Activated CD4-positive, alpha-beta T cell treated with anti-CD3 and anti-CD28 coated beads, Interleukin-2, amount 10 ng/mL, durations not matched to agents 7 days and 5 days (primary cell): ENCODE measurements at places on chromosomes 12 and 14. TPM values are rescaled to one million over a fixed set of nuclear protein-coding genes. Genes with fewer than 3 reads are reported as not detected.

DNA sequence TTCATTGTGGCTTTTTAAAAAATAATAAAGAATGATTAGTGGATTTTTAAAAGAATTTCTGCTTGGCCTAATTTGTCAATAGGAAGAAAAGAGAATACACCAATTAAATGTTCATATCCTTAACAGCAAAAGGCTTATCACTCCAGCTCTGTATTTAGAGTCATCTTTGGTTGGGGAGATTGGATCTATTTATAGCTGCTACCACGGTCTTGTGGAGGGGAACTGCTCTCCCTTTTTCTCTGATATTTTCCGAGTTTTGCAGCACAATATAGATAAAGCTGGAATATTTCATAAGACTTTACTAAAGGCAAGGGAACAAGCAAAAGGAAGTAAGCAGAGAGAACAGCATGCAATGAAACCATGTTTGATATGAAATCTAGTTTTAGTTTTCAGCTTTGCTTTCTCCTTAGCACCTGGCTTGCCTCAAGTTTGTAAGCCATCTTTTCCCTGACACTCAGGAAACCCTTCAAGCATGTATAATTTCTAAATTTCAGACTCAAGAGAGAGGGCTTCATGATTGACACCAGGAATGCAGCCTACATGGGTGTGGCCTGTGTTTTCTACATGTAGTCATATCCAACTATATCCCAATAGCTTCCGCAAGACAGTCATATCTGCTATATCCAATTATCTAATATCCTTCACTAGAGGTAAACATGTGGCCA is 35.2 kb downstream of the BRMS1L start:
- DNase-seq = no peak

- DNase-seq = no peak
These were observed 87.6 kb downstream of the SLC15A5 start for GRCh38 chr12:16189849-16190248.

DNA sequence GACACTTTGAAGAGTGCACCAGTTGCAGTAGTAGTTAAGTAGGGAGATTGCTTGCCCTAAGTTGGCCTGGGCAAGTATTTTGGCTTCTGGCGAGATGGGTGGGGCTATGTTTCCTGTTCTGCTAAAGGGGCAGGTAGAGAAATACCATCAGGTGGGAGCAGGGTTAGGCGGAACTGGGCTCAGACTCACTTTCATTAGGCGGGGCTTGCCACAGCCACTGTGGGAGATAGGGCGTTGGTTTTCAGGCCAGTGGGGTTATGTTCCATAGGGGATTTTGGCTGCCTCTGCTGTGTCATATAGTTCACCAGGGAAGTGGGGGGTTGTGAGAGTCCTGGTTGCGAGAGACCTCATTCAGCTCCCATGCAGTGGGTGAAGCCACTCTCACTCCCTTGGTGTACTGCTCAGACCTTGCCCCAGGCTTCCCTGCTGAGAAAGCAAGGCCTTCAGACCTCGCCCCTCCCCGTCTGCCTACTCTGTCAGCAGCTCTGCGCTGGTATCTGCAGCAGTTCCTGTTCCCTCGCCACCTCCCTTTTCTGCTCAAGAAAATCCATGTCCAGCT is 43.3 kb downstream of the AEBP2 start:
- DNase-seq = peak; percentile 35

DNA sequence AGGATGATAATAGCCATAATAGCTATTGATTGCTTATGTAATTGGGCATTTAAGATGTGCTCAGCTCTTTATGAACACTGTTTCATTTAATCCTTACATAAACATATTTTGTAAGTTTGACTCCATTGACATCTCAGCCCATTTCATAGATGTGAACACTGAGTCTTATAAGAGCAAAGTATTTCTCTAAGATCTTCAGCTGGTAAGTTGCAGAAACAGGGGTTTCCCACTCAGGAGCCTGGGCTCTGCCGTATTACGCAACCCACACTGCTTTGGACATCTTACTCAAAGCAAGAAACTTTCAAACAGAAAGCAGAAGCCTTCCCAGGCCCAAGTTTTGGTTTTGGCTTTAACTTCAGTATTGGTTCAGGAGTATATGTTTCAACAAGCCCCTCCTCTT is 705.1 kb downstream of the MED13L start:
- no peak for DNase-seq

- peak; percentile 79 for DNase-seq
These were observed 24.7 kb upstream of the IRF2BPL start for GRCh38 chr14:77053046-77053841.

GRCh38 chr12:94426049-94426448 is 33.6 kb downstream of the CEP83 start:
- no peak for DNase-seq

Gene TAS2R7
- total RNA-seq = not detected

DNA sequence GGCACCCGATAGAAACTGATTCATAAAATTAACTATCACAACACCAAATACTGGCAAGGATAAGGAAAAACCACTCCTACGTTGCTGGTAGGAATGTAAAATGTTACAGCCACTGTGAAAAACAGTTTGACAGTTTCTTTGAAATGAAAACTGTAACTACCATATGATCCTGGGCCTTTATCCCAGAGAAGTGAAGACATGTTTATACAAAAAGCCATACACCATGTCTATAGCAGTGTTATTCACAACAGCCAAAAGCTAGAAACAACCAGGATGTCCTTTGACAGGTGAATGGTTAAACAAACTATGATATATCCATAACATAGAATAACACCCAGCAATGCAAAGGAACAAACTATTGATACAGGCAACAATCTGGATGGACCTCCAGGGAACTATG is 3.7 kb upstream of the C14orf132 start:
- no peak for DNase-seq

Gene P2RX2
- total RNA-seq = not detected

GRCh38 chr12:13970803-13971202 is 10.6 kb downstream of the GRIN2B start:
- DNase-seq = no peak

- peak; percentile 10 for DNase-seq
These were observed 19.4 kb upstream of the A2M start for GRCh38 chr12:9134981-9135628.

- peak; percentile 15 for DNase-seq
These were observed 58.7 kb downstream of the TUNAR start for GRCh38 chr14:95935228-95935822.

Gene NRXN3
- not detected for total RNA-seq
